ENCODE measurements at places on chromosomes 16 and 17. TPM values are rescaled to one million over a fixed set of nuclear protein-coding genes. Genes with fewer than 3 reads are reported as not detected.

The SLC38A10 gene
- 39.7 TPM for polyA plus RNA-seq

GRCh38 chr17:48181653-48182052 lies 74.1 kb downstream of the SNX11 start:
- H3K27ac ChIP-seq = no peak overlapping the region
- H3K4me3 ChIP-seq = no peak overlapping the region
- no peaks in the 10 kb centered on the region for H3K27me3 ChIP-seq

- no peaks in the 10 kb centered on the region for H3K4me1 ChIP-seq
- no peaks in the 10 kb centered on the region for H3K36me3 ChIP-seq
- no peak overlapping the region for H3K27ac ChIP-seq
- H3K4me3 ChIP-seq = no peak overlapping the region
- no peak for DNase-seq
- no peaks in the 10 kb centered on the region for H3K27me3 ChIP-seq
Observed at GRCh38 chr16:54344646-54345630, 58.4 kb upstream of the IRX3 start.

The CD300H gene
- not detected for polyA plus RNA-seq

The TNS4 gene
- polyA plus RNA-seq = not detected

GRCh38 chr17:45851464-45851863 lies 6.8 kb downstream of the SPPL2C start:
- no peaks in the 10 kb centered on the region for H3K36me3 ChIP-seq
- H3K27ac ChIP-seq = no peak overlapping the region
- no peaks in the 10 kb centered on the region for H3K4me1 ChIP-seq
- peaks cover 16% of the 10 kb centered on the region for H3K27me3 ChIP-seq

GRCh38 chr17:78381601-78382232 lies 3.3 kb downstream of the PGS1 start:
- peaks cover 78% of the 10 kb centered on the region for H3K4me1 ChIP-seq
- H3K36me3 ChIP-seq = no peaks in the 10 kb centered on the region
- H3K27me3 ChIP-seq = no peaks in the 10 kb centered on the region

- H3K36me3 ChIP-seq = peaks cover 3% of the 10 kb centered on the region
- no peak overlapping the region for H3K27ac ChIP-seq
- H3K4me1 ChIP-seq = peaks cover 27% of the 10 kb centered on the region
- DNase-seq = no peak
Observed at GRCh38 chr17:57570724-57571344, 174.3 kb downstream of the CCDC182 start.

The SBK1 gene
- 5.7 TPM for polyA plus RNA-seq

- no peak overlapping the region for H3K27ac ChIP-seq
- H3K4me1 ChIP-seq = no peaks in the 10 kb centered on the region
- H3K4me3 ChIP-seq = no peak overlapping the region
Observed at GRCh38 chr17:14815079-14815478, 450.0 kb downstream of the PMP22 start.

GRCh38 chr16:47851146-47851545 lies 304.6 kb downstream of the ABCC12 start:
- no peak for DNase-seq
- no peaks in the 10 kb centered on the region for H3K4me1 ChIP-seq
- no peaks in the 10 kb centered on the region for H3K36me3 ChIP-seq

- no peaks in the 10 kb centered on the region for H3K4me1 ChIP-seq
- H3K27ac ChIP-seq = no peak overlapping the region
- no peak overlapping the region for H3K4me3 ChIP-seq
- H3K27me3 ChIP-seq = no peaks in the 10 kb centered on the region
- H3K36me3 ChIP-seq = no peaks in the 10 kb centered on the region
Observed at GRCh38 chr16:55539049-55539448, 27.4 kb upstream of the CAPNS2 start.

DNA sequence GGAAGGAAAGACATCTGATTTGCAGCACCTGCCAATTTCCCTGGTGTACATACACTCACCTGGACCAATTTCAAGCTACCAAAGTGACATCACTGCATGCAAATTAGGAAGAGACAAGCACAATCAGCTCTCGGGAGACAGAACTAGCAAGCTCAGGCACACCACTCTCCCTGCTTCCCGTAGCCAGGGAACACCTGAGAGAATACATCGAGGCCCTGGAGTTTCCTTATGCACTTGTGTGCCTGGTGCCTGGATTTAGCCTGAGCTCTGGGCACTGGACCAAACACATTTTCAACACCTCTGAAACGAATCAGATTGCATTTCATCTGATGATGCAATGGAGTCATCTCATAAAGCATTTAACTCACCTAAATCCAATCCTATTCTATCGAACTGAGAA lies 110.5 kb downstream of the HS3ST2 start:
- peaks cover 19% of the 10 kb centered on the region for H3K27me3 ChIP-seq
- H3K27ac ChIP-seq = no peak overlapping the region
- H3K4me3 ChIP-seq = no peak overlapping the region

DNA sequence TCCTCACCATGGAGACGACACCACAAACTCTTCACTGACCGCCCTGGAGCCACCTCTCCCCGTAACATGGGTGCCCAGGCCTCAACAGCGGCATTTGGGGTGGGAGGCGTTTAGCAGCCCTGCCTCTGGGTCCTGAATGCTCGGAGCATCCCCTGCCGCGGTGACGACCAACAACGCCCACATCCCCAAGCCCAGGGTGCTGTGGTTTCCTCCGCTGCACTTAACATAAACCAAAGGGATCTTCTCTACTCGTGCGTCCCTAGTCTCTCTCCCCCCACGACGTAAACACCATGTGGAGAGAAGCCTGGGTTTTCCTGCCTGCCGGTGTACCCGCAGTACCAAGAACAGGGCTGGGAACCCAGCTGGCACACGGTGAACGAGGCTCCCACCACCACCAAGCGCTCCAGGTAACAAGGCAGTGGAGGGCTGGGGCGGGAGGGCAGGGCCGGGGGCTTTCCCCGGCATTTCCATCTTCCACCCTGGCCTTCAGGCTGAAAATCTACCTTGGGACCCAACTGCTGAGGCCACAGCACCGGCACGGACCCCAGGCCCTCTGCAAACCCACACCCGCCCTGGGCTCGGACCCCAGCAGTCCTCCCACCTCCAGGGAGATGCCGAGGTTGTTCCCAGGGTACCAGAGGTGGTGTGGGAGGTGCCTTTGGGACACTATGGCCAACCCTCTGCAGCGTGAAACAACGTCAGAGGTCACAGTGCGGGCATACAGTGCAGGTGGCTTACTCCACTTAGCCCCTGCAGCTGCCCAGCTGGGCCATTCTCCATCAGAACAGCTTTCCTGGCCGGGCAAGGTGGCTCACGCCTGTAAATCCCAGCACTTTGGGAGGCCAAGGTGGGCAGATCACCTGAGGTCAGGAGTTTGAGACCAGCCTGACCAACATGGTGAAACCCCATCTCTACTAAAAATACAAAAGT lies 54.3 kb downstream of the TIMM22 start:
- H3K36me3 ChIP-seq = no peaks in the 10 kb centered on the region
- no peaks in the 10 kb centered on the region for H3K4me1 ChIP-seq
- H3K27me3 ChIP-seq = no peaks in the 10 kb centered on the region
- DNase-seq = no peak
- no peak overlapping the region for H3K4me3 ChIP-seq

Data from naive thymus-derived CD8-positive, alpha-beta T cell (primary cell).